ENCODE measurements at places on chromosomes 12 and 14. TPM values are rescaled to one million over a fixed set of nuclear protein-coding genes. Genes with fewer than 3 reads are reported as not detected.
A peak's percentile ranks its signal among the peaks of the same experiment; 100 is the strongest.

GRCh38 chr12:49979016-49979586 lies 6.4 kb downstream of the AQP6 start:
- no peaks in the 10 kb centered on the region for H3K27me3 ChIP-seq
- H3K36me3 ChIP-seq, result peaks cover 2% of the 10 kb centered on the region
- H3K4me3 ChIP-seq, result no peak overlapping the region
- no peaks in the 10 kb centered on the region for H3K4me1 ChIP-seq
- DNase-seq, result no peak
- H3K27ac ChIP-seq, result no peak overlapping the region

DCN gene
- not detected for total RNA-seq

GPRC5A gene
- 0.15 TPM for total RNA-seq

GLIPR1L2 gene
- total RNA-seq, result 0.30 TPM

DNA sequence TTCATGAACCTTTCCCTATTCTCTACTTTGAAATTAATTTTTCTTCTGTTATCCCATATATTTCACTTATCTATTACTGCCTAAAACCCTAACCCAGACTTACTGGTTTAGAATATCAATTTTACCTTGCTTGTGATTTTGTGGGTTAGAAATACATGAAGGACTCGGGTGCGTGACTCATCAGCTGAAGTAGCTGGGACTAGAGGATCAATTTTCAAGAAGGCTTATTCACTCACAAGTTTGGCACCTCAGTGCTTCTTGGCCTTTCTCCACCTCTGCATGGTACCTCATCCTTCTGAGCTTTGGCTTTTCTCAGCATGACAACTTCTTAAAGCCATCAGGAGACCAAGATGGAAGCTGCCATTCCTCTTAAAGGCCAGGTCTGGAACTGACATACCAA lies 57.8 kb downstream of the TMEM117 start:
- no peaks in the 10 kb centered on the region for H3K36me3 ChIP-seq
- no peaks in the 10 kb centered on the region for H3K27me3 ChIP-seq
- no peaks in the 10 kb centered on the region for H3K4me1 ChIP-seq
- H3K27ac ChIP-seq, result no peak overlapping the region

GRCh38 chr12:88546853-88547252 lies 33.4 kb downstream of the KITLG start:
- no peak overlapping the region for H3K27ac ChIP-seq
- peaks cover 1% of the 10 kb centered on the region for H3K27me3 ChIP-seq
- H3K4me3 ChIP-seq, result no peak overlapping the region
- no peaks in the 10 kb centered on the region for H3K36me3 ChIP-seq

DNA sequence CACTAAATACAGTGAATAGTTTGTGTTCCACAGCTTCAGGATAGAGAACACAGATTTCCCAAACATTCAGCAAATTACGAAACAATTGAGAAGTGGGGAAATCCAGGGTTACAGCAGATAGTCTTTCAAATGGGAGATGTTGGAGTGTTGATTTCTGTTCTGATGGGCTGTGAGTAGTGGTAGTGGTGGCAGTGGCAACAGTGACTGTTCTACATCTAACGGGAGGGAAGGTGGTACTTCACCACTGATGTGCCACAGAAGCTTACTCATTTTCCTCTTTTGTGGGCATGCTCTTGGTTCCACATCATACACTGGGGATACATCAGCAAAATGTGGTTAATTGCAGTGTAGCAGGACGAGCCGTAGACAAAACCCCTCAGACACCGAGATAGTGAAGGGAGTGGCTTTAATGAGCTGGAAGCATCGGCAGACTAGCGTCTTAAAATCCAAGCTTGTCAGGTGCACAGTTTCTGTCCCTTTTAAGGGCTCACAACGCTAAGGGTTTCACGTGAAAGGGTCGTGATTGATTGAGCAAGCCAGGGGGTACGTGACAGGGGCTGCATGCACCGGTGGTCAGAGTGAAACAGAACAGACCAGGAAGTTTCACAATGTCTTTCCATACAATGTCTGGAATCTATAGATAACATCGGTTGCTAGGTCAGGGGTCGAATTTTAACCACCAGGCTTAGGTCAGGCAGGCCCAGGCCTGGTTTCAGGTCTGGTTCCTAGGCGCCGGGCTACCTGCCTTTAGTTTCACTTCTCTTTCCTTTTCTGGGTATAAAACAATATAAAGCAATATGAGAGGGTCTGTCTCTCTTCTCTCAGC lies 330.6 kb upstream of the FBXO33 start:
- H3K36me3 ChIP-seq, result no peaks in the 10 kb centered on the region
- peaks cover 4% of the 10 kb centered on the region for H3K4me1 ChIP-seq
- DNase-seq, result no peak
- no peaks in the 10 kb centered on the region for H3K27me3 ChIP-seq
- no peak overlapping the region for H3K4me3 ChIP-seq
- H3K27ac ChIP-seq, result no peak overlapping the region

PZP gene
- total RNA-seq, result not detected

GRCh38 chr14:66311990-66312389 lies 174.2 kb upstream of the CCDC196 start:
- no peak overlapping the region for H3K4me3 ChIP-seq
- DNase-seq, result no peak
- no peak overlapping the region for H3K27ac ChIP-seq
- no peaks in the 10 kb centered on the region for H3K36me3 ChIP-seq
- no peaks in the 10 kb centered on the region for H3K4me1 ChIP-seq
- no peaks in the 10 kb centered on the region for H3K27me3 ChIP-seq

GRCh38 chr12:116969615-116970585 lies 59.1 kb downstream of the FBXW8 start:
- peaks cover 23% of the 10 kb centered on the region for H3K36me3 ChIP-seq
- no peak for DNase-seq
- no peaks in the 10 kb centered on the region for H3K27me3 ChIP-seq
- H3K4me3 ChIP-seq, result no peak overlapping the region
- no peaks in the 10 kb centered on the region for H3K4me1 ChIP-seq
- no peak overlapping the region for H3K27ac ChIP-seq

CLEC1B gene
- not detected for total RNA-seq

GRCh38 chr12:91053951-91054715 lies 3.7 kb downstream of the KERA start:
- DNase-seq, result no peak
- H3K4me3 ChIP-seq, result no peak overlapping the region
- no peaks in the 10 kb centered on the region for H3K4me1 ChIP-seq
- no peaks in the 10 kb centered on the region for H3K36me3 ChIP-seq

- H3K27me3 ChIP-seq, result peaks cover 7% of the 10 kb centered on the region
- no peak for DNase-seq
- no peak overlapping the region for H3K27ac ChIP-seq
- no peak overlapping the region for H3K4me3 ChIP-seq
- no peaks in the 10 kb centered on the region for H3K36me3 ChIP-seq
Measured at GRCh38 chr12:76929499-76929898, 50.7 kb upstream of the CSRP2 start.

BCAT1 gene
- 7.3 TPM for total RNA-seq

DNA sequence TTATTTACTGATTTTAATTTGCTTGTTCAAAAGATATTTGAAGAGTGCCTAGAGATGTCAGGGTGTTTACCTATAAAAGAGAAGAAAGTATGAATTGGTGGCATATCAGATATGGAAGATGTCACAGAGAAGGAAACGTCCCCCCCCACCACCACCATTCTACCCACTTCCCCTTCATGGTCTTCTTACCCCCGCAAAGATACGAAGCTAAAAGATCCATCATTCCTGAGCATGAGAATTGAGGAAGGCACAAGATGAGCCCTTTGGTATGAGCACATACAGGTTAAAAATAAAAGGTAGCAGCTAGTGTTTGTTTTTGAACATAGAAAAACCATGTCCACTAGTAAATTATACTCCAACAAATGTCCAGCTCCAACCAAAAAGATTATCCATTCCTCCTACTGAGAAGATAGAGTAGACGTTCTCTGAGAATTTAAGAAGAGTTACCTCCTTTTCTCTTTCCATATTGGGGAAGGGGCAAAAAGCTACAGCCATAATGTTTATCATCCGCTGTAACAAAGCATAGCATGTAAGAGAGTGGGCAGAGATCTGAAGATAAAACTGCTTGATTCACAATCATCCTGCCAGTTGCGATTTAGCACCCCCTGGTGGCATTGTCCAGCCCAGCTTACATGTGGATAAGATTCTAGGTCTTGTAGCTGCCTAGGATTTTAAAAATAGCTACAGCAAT lies 29.1 kb downstream of the NFYB start:
- H3K27ac ChIP-seq, result no peak overlapping the region
- DNase-seq, result peak; percentile 93
- no peak overlapping the region for H3K4me3 ChIP-seq

DNA sequence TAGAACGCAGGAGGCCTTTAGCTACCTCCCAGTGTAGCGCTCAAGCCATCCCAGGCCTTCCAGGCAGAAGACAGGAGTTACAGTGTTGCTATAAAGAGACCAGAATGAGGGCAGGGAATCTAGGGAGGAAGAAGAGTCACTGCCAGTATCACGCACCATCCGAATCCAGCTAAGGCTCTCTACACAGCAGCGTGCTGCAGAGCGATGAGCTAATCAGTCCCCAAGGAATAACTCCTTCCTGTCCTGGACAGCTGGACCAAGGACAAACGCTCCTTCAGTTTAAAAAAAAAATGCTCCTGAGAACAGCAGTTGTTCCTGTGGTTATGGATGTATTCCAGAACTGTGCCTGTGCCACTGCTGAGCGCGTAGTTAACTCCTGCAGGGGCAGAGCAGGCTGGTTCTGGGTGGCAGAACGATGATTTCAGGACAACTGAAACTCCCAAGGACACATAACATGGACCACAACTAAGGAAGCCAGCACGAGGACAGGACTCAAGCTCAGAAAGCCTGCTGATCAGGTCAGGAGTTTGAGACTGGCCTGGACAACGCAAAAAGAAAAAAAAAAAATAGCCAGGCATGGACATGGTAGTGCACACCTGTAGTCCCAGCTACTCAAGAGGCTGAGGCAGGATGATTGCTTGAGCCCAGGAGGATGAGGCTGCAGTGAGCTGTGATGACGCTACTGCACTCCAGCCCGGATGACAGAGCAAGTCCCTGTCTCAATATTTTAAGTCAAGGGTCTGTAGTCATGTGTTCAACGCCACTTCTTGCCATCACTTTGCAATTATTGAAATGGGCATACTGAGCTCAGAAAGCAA lies 2.6 kb downstream of the IFFO1 start:
- H3K4me1 ChIP-seq, result peaks cover 62% of the 10 kb centered on the region
- H3K27me3 ChIP-seq, result no peaks in the 10 kb centered on the region
- H3K27ac ChIP-seq, result no peak overlapping the region
- peaks cover 38% of the 10 kb centered on the region for H3K36me3 ChIP-seq
- no peak for DNase-seq
- peak overlapping the region; percentile 4 for H3K4me3 ChIP-seq

- H3K27ac ChIP-seq, result no peak overlapping the region
- no peaks in the 10 kb centered on the region for H3K36me3 ChIP-seq
- DNase-seq, result no peak
Measured at GRCh38 chr14:87334997-87335685, 657.8 kb downstream of the GALC start.

- H3K4me1 ChIP-seq, result no peaks in the 10 kb centered on the region
- H3K36me3 ChIP-seq, result no peaks in the 10 kb centered on the region
- H3K27ac ChIP-seq, result no peak overlapping the region
- no peak for DNase-seq
- peaks cover 21% of the 10 kb centered on the region for H3K27me3 ChIP-seq
Measured at GRCh38 chr12:2580821-2581220, 213.9 kb upstream of the FKBP4 start.

DNA sequence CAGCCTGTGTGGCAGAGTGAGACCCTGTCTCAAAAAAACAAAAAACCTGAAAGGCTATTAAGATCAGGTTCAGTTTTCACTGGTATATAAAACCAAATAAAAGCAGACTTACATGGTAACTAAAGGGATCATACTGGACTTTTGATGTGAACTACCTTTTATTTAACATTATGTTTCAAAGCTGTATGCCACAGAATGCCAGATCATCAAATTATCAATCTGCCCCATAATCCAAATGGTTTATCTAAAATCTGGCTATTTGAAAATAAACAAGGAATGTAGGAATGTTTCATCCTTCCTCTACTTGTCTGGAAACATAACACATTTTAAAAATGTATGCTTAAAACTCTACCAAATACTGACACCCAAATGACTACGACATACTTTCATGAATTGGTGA lies 14.2 kb downstream of the NID2 start:
- no peak overlapping the region for H3K4me3 ChIP-seq
- no peaks in the 10 kb centered on the region for H3K4me1 ChIP-seq
- no peak for DNase-seq
- no peaks in the 10 kb centered on the region for H3K36me3 ChIP-seq
- H3K27me3 ChIP-seq, result peaks cover 13% of the 10 kb centered on the region

DNA sequence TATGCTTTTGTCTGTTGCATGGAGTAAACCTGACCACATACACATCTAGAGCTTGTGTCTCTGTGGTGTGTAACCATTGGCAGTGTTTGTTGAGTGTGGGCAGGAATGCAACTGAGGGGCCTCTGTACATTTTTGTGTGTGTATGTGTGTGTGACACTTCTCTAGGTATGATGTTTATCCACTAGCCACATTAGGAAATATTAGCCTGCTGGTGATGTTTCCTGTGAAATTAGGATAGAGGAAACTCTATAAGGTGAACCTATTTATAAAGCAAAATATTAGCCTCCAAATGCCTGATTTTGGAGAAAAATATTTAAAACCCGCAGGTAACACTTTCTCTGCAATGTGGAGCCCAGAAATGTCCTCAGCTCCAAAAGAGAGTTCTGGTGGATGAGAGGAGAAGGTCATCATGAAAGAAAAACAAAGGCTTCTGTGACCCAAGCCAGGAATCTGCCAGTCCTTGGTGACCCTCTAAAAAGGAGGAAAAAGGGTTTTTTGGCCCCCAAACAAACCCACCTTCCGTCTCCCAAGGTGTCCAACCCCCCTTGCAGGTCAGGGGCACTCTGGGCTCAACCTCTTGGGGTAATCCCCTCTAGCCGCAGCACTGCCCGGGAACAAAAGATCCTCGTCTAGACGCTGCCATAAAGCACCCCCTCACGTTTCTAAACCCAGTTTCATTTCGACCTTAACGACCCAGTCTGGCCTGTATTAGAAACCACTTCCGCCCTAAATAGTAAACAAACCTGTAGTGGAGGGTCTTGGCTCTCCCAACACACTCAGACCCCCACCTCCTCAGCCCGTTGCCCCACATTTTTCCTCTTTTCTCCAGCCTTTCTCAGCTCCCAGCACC lies 3.1 kb upstream of the HOTAIR start:
- no peak overlapping the region for H3K27ac ChIP-seq
- no peak overlapping the region for H3K4me3 ChIP-seq
- peaks cover 91% of the 10 kb centered on the region for H3K27me3 ChIP-seq
- peaks cover 13% of the 10 kb centered on the region for H3K4me1 ChIP-seq
- no peak for DNase-seq

CCDC88C gene
- total RNA-seq, result 193 TPM

GRCh38 chr12:13436182-13436581 lies 239.7 kb downstream of the EMP1 start:
- H3K27me3 ChIP-seq, result peaks cover 7% of the 10 kb centered on the region
- DNase-seq, result no peak
- H3K4me1 ChIP-seq, result no peaks in the 10 kb centered on the region

GRCh38 chr12:41745593-41745992 lies 399.1 kb downstream of the GXYLT1 start:
- no peak overlapping the region for H3K27ac ChIP-seq
- DNase-seq, result no peak
- H3K27me3 ChIP-seq, result no peaks in the 10 kb centered on the region
